ENCODE measurements at places on chromosomes 2 and 18.

- peaks cover 7% of the 10 kb centered on the region for H3K4me1 ChIP-seq
- H3K27me3 ChIP-seq, result no peaks in the 10 kb centered on the region
- H3K4me3 ChIP-seq, result no peak overlapping the region
- no peak for DNase-seq
Observed at GRCh38 chr2:26642429-26642828, 1.3 kb upstream of the CIB4 start.

- H3K4me3 ChIP-seq, result no peak overlapping the region
- no peak for DNase-seq
- no peaks in the 10 kb centered on the region for H3K4me1 ChIP-seq
- no peaks in the 10 kb centered on the region for H3K27me3 ChIP-seq
- peaks cover 80% of the 10 kb centered on the region for H3K36me3 ChIP-seq
- H3K27ac ChIP-seq, result no peak overlapping the region
Observed at GRCh38 chr2:208274748-208275147, 8.7 kb downstream of the PIKFYVE start.

DNA sequence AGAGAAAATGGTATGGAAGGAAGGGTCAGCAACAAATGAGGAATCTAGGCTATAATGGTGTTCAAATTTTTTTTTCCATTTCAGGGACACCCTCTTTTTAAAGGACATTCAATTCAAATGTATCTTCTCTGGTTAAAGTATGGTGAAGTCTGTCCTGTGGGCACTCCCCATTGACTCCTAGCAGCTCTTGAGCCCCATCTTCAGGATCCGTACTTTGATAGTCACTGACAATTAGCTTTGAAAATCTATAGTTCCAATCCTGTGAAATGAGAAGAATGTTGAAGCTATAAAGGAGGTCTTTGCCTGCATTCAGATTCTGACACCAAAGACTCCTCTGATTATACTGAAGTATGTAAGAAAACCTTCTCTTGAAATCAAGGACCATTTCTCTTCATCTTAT, 43.3 kb downstream of the KCNH7 start:
- H3K4me3 ChIP-seq, result no peak overlapping the region
- no peaks in the 10 kb centered on the region for H3K27me3 ChIP-seq
- no peaks in the 10 kb centered on the region for H3K36me3 ChIP-seq
- no peak for DNase-seq
- no peak overlapping the region for H3K27ac ChIP-seq

GRCh38 chr2:25198209-25198525, 29.8 kb upstream of the POMC start:
- no peaks in the 10 kb centered on the region for H3K27me3 ChIP-seq
- H3K4me1 ChIP-seq, result peaks cover 4% of the 10 kb centered on the region
- H3K4me3 ChIP-seq, result no peak overlapping the region
- no peak for DNase-seq
- no peak overlapping the region for H3K27ac ChIP-seq

DNA sequence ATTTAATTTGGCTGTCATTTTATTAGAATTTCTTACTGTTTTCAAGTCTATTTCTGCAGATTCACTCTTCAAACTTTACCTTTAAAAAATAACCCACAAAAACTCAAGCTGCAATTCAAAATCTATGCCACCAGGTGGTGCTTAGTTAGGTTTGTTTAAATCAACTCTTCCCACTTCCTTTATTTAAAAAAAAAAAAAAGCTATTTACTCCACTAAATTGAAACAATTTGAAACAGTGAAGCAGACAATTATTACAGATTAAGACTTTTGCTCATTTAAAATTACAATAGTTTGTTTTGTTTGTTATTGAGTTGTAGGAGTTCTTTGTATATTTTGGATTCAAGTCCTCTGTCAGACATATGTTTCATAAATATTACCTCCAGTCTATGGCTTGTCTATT, 300.0 kb downstream of the PDE11A start:
- DNase-seq, result no peak
- H3K27ac ChIP-seq, result no peak overlapping the region
- H3K27me3 ChIP-seq, result no peaks in the 10 kb centered on the region
- no peaks in the 10 kb centered on the region for H3K36me3 ChIP-seq
- H3K4me1 ChIP-seq, result no peaks in the 10 kb centered on the region
- H3K4me3 ChIP-seq, result no peak overlapping the region

DNA sequence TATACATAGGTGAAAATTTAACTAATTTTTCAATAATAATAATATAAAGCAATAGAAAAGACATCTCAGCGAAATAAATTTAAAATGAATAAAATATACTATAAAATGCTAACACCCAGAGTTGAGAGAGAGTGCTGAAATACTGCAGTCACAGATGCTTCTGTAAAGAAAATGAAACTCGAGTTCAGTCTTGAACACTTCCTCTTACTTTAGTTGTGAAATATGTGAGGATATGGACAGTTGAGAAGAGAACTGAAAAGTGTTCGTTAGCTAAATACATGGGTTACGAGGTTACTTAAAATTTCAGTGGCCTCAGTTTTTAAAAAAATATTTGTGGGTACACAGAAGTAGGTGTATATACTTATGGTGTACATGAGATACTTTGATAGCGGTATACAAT, 106.8 kb downstream of the DNAH7 start:
- H3K4me1 ChIP-seq, result no peaks in the 10 kb centered on the region
- no peaks in the 10 kb centered on the region for H3K36me3 ChIP-seq
- no peak overlapping the region for H3K4me3 ChIP-seq
- no peak for DNase-seq
- H3K27ac ChIP-seq, result no peak overlapping the region

GRCh38 chr2:229057976-229058553, 213.0 kb downstream of the PID1 start:
- no peaks in the 10 kb centered on the region for H3K4me1 ChIP-seq
- H3K27me3 ChIP-seq, result no peaks in the 10 kb centered on the region
- no peak for DNase-seq
- no peak overlapping the region for H3K27ac ChIP-seq

GRCh38 chr2:85549826-85550225, 10.9 kb downstream of the MAT2A start:
- DNase-seq, result no peak
- peaks cover 97% of the 10 kb centered on the region for H3K36me3 ChIP-seq
- H3K27me3 ChIP-seq, result no peaks in the 10 kb centered on the region
- H3K27ac ChIP-seq, result no peak overlapping the region
- no peak overlapping the region for H3K4me3 ChIP-seq

- no peaks in the 10 kb centered on the region for H3K27me3 ChIP-seq
- H3K27ac ChIP-seq, result no peak overlapping the region
- H3K36me3 ChIP-seq, result no peaks in the 10 kb centered on the region
- no peak overlapping the region for H3K4me3 ChIP-seq
- DNase-seq, result no peak
Observed at GRCh38 chr2:18800240-18800971, 211.0 kb upstream of the NT5C1B start.

Data from upper lobe of right lung (tissue), 1 donor.